ENCODE measurements at places on chromosomes 4 and X.
A peak's percentile ranks its signal among the peaks of the same experiment; 100 is the strongest.

DNA sequence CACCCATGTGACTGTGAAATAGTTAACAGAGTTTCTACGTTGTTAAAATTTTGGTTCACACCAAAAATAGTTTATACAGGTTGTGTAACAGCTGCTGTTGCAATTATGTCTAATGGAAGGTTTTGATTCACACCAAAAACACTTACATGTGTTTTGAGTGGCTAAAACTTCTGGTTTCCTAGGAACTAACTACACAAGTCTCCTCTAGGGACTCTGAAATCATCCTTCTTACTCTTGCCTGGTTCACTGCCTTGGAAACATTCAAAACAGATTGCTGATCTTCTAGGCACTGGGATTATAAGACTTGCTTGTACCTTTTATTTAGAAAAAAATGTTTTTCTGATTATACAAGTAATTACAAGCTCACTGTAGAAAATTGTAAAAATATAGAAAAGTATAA is 14.9 kb upstream of the MORC4 start:
- no peak for DNase-seq
- H3K4me3 ChIP-seq = no peak overlapping the region
- H3K36me3 ChIP-seq = no peaks in the 10 kb centered on the region
- no peak overlapping the region for H3K27ac ChIP-seq
- no peaks in the 10 kb centered on the region for H3K4me1 ChIP-seq

DNA sequence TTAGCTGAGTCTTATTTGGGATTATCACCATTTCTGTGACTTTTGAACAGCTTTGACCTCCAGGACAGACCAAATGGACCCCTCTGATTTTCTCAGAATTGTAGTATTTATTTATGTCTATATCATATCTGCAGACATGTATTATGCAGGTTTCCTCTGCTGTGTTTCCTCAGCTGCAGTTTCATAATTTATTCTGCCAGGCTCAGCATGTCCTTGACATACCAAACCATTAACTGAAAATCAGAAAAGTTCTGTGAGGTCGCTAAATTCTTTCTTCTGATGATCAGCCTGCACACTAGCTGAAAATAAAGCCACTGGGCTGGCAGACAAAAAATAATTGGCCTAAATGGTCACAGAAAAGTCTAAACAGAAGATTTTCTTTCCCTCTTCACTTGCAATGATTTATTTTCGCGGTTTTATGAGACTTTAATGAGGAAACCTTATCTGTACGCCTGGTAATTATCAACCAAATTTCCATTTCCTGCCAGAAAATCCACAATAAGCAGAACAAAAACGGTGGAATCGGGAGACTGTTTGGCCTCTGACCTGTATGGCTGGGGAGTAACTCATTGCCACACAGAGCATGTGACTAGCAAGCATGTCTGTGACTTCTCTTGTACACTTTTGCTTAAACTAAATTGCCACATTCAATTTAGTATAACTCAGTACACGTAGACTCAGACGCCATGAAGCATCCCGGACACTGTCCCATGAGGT is 150.9 kb downstream of the ENPP6 start:
- DNase-seq = no peak
- H3K4me1 ChIP-seq = peaks cover 11% of the 10 kb centered on the region
- H3K36me3 ChIP-seq = no peaks in the 10 kb centered on the region

- H3K4me3 ChIP-seq = no peak overlapping the region
- no peaks in the 10 kb centered on the region for H3K4me1 ChIP-seq
- no peaks in the 10 kb centered on the region for H3K27me3 ChIP-seq
- no peak overlapping the region for H3K27ac ChIP-seq
- peaks cover 2% of the 10 kb centered on the region for H3K36me3 ChIP-seq
These were observed 66.9 kb upstream of the STIM2 start for GRCh38 chr4:26793735-26794134.

DNA sequence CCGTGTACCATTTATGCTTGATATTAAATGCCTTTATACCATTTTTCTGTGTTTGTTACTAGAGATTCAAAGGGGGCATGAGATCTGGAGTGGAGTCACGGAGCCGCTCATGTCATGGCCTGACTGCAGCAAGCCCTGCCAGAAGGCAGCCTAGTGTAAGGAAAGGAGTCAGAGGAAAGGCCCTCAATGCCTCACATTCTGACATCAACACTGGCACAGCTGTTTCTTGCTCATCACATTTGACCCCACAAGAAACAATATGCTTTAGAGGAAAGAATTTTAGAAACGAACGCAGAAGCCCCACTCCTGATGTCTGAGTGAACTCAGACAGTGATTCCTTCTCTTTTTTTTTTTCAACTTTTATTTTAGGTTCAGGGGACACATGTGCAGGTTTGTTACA is 322.4 kb upstream of the CPEB2 start:
- no peak for DNase-seq
- no peaks in the 10 kb centered on the region for H3K36me3 ChIP-seq
- H3K27ac ChIP-seq = no peak overlapping the region

DNA sequence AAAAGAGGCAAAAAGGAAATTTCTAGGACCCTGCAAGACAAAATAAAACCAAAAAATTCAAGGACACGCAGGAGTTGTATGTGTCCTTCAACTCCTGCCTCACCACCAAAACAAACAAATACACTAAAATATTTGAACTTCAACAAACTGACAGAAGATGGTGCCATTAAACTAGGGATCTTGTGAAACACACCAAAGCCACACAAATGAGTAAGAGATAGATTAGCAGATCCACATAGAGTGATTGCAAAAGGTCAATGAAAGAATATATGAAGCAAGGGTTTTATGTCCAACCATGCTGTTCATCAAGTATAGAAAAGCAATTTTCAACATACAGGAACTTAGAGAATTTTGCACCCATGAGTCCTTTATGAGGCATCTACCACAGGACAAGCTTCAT is 40.1 kb upstream of the SCML1 start:
- no peak for DNase-seq
- H3K36me3 ChIP-seq = peaks cover 34% of the 10 kb centered on the region

DNA sequence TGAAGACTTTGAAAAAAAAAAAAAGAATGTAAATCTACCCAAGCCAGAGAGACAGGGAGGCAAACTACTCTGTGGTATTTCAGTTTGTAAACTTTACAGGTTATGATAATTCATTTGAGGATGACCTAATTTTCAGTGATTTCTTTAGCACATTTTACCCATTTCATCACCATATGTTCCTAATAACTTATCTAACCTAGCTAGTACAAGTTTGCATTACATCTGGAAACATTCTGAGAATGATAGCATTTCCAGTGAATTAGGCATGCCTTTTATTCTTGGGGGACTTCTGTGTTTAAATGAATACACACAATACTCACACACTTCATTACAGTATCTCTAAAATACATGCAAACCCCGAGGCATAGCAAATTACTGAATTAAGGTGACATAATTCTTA is 1055.5 kb downstream of the PCDH18 start:
- no peaks in the 10 kb centered on the region for H3K27me3 ChIP-seq
- no peaks in the 10 kb centered on the region for H3K36me3 ChIP-seq
- DNase-seq = no peak
- no peak overlapping the region for H3K27ac ChIP-seq

DNA sequence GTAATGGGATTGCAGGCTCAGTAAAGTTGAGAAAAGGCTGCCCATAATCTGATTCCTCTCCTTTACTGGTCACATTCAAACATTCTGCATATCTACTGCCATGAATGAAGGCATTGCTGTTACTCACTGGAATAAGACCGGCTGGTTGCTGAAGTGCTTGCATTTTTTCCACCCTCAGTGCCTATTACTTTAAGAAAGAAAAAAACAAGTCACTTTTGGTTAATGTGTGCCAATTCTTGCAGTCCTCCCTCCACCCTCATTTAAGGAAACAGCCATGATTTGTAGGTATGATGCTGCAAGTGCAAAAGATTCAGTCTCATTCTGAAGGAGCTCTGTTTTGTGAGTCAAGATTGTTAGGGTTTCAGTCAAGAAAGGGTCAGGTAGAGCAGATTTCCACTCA is 94.9 kb downstream of the EMCN start:
- H3K27me3 ChIP-seq = no peaks in the 10 kb centered on the region
- no peak for DNase-seq
- H3K36me3 ChIP-seq = no peaks in the 10 kb centered on the region
- H3K4me3 ChIP-seq = no peak overlapping the region
- peaks cover 2% of the 10 kb centered on the region for H3K4me1 ChIP-seq
- H3K27ac ChIP-seq = no peak overlapping the region

DNA sequence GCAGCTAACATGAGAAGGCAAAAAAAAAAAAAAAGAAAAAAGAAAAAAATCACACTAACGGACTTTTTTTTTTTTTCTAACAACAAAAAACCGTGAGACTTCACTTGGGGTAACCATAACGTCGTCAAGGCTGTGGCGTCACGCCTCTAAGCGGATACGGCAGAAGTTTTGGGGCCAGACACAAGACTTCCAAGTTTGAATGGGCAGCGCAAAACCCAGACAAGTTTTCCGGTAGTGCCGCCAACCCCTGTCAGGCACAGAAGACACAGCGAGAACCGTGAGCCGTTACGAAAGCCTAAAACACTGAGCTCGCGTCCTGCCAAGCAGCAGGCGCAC is 556 bp upstream of the SMARCA5 start:
- no peaks in the 10 kb centered on the region for H3K27me3 ChIP-seq
- peak overlapping the region; percentile 98 for H3K27ac ChIP-seq
- H3K36me3 ChIP-seq = peaks cover 8% of the 10 kb centered on the region
- H3K4me3 ChIP-seq = peak overlapping the region; percentile 89
- no peak for DNase-seq
- H3K4me1 ChIP-seq = peaks cover 18% of the 10 kb centered on the region

GRCh38 chr4:13547485-13548041 is 3.3 kb upstream of the NKX3-2 start:
- no peak for DNase-seq
- H3K4me1 ChIP-seq = peaks cover 5% of the 10 kb centered on the region
- H3K36me3 ChIP-seq = no peaks in the 10 kb centered on the region
- peak overlapping the region; percentile 69 for H3K4me3 ChIP-seq

- H3K4me3 ChIP-seq = no peak overlapping the region
- DNase-seq = no peak
- no peak overlapping the region for H3K27ac ChIP-seq
- H3K27me3 ChIP-seq = no peaks in the 10 kb centered on the region
- H3K4me1 ChIP-seq = peaks cover 7% of the 10 kb centered on the region
- H3K36me3 ChIP-seq = peaks cover 28% of the 10 kb centered on the region
These were observed 72.4 kb downstream of the PCYT1B start for GRCh38 chrX:24574743-24575142.

- no peaks in the 10 kb centered on the region for H3K27me3 ChIP-seq
- no peak overlapping the region for H3K4me3 ChIP-seq
- H3K27ac ChIP-seq = peak overlapping the region; percentile 63
- H3K36me3 ChIP-seq = no peaks in the 10 kb centered on the region
- no peak for DNase-seq
These were observed 15.1 kb upstream of the UGT2B17 start for GRCh38 chr4:68591204-68591603.

- H3K27ac ChIP-seq = no peak overlapping the region
- DNase-seq = no peak
- H3K4me3 ChIP-seq = no peak overlapping the region
- no peaks in the 10 kb centered on the region for H3K4me1 ChIP-seq
- H3K36me3 ChIP-seq = no peaks in the 10 kb centered on the region
These were observed 302.7 kb upstream of the ADGRL3 start for GRCh38 chr4:60897415-60897814.

DNA sequence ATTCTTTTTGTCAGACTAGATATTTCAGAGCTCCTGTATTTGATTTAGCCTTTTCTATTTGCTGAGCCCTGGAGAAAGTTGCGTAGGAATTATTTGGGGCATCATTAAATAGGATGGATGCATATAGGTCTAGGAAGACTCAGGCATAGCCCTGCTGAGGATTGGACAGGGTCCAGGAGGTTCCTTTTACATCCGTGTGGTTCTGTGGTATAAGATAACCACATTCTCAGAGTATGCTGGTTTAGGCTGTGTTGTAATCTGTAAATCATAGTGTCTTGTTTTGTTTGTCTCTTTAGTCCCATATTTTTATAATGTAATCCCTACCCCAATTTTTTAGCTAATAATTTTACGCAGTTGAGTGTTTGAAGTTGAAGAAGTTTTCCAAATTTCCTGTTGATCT is 513.7 kb downstream of the RPA4 start:
- no peaks in the 10 kb centered on the region for H3K27me3 ChIP-seq
- H3K4me3 ChIP-seq = no peak overlapping the region
- DNase-seq = no peak
- no peak overlapping the region for H3K27ac ChIP-seq

DNA sequence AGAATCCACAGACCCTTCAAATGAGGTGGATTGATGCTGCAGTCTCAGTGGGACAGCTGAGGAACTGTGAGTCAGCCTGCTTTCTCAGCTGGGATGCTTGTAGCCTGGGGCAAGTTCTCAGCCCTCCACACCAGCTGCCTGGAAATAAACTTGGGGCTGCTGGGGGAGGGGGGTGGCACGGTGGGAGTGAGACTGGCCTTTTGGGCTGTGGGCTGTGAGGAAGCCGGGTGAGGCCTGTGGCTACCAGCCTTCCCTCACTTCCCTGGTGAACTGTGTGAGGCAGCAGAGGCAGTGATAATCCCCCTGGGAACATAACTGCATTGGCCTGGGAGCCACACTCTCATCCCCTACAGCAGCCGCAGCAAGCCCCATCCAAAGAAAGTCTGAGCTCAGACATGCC is 114.5 kb upstream of the GUCY1A1 start:
- H3K27ac ChIP-seq = no peak overlapping the region
- H3K36me3 ChIP-seq = peaks cover 1% of the 10 kb centered on the region
- H3K4me1 ChIP-seq = no peaks in the 10 kb centered on the region
- no peaks in the 10 kb centered on the region for H3K27me3 ChIP-seq
- DNase-seq = no peak

GRCh38 chr4:123640271-123640670 is 243.7 kb downstream of the SPRY1 start:
- H3K27me3 ChIP-seq = no peaks in the 10 kb centered on the region
- H3K36me3 ChIP-seq = peaks cover 4% of the 10 kb centered on the region
- no peak for DNase-seq
- H3K4me3 ChIP-seq = no peak overlapping the region
- H3K27ac ChIP-seq = no peak overlapping the region

- DNase-seq = no peak
- no peak overlapping the region for H3K27ac ChIP-seq
- H3K4me1 ChIP-seq = no peaks in the 10 kb centered on the region
- no peaks in the 10 kb centered on the region for H3K27me3 ChIP-seq
- no peaks in the 10 kb centered on the region for H3K36me3 ChIP-seq
These were observed 334.6 kb downstream of the PCDH10 start for GRCh38 chr4:133483600-133484246.

DNA sequence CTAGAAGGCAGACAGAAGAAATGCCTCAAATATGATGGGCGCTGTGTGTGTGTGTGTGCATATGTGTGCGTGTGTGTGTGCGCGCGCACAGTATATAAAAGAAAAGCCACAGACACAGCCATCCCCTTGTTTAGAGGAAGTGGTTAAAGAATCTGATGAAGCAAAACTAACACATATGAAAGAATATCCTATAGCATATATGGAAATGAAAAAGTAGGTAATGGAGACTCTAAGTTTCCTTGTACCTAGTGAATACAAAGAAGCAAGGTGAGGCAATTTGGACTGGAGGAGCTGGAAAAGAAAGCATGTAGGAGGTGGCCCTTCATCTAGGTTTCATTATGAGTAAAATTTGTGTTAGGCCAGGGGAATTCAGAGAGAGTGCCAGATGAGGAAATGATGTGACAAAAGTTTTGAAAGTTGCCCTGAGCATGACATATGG is 58.6 kb upstream of the MCF2 start:
- H3K36me3 ChIP-seq = peaks cover 9% of the 10 kb centered on the region
- DNase-seq = no peak
- H3K4me1 ChIP-seq = no peaks in the 10 kb centered on the region
- H3K27ac ChIP-seq = no peak overlapping the region
- H3K27me3 ChIP-seq = no peaks in the 10 kb centered on the region

All from progenitor cell of endocrine pancreas (in vitro differentiated cells).